ENCODE measurements at places on chromosomes 2 and 18. TPM values are rescaled to one million over a fixed set of nuclear protein-coding genes. Genes with fewer than 3 reads are reported as not detected.

GRCh38 chr2:113376913-113377445 is 60.5 kb upstream of the ZNG1B start:
- no peak for DNase-seq

DNA sequence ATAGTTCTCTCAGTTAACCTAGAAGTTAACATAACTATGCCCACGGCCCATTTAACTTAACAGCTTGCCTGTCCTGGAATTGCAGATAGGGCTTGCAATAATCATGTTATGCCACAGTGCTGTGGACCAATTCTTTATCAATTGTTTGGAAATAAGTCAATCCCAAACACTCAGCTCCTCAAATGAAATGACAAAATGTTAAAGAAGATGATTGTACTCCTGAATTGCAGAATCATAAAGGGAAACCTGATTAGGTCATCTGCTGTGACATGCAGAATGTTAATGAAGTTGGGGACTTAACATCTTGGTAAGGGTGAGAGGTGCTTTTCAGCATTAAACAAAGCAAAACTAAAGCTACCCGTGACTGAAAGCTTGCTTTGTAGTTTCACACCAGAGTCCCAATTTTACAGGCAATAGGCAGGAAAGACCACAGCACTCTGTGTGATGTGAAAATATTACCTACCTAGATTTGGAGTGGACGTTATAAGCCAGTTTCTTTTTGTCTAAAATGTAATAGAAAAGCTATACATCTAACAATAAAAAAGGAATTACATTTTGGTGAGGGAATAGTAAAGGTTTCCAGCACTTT is 364.0 kb downstream of the GPD2 start:
- DNase-seq, result no peak

DNA sequence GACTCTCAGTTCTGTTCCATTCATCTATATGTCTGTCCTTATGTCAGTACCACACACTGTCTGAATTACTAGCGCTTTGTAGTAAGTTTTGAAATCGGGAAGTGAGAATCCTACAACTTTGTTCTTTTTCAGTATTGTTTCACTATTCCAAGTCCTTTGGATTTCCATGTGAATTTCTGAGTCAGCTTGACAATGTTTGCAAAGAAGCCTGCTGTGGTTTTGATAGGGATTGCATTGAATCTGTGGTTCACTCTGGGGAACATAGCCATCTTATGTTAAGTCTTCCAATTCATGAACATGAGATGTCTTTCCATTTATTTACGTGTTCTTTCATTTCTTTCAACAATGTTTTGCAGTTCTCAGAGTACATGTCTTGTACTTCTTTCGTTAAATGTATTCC is 15.0 kb downstream of the SLC3A1 start:
- no peak for DNase-seq

- DNase-seq, result no peak
Observed at GRCh38 chr2:147428120-147428747, 416.6 kb upstream of the ACVR2A start.

DNAJC5G gene
- polyA plus RNA-seq, result 0.24 TPM

SLC5A6 gene
- polyA plus RNA-seq, result 19.3 TPM
